Right lung (tissue), 10 donors: ENCODE measurements at places on chromosomes 11 and 22. TPM values are rescaled to one million over a fixed set of nuclear protein-coding genes. Genes with fewer than 3 reads are reported as not detected.

Gene CD3D
- not detected for polyA plus RNA-seq

GRCh38 chr11:39461066-39461465 is 1998.4 kb downstream of the LRRC4C start:
- no peak for DNase-seq

Gene A4GALT
- polyA plus RNA-seq: 1.8 TPM

Gene OR5T1
- not detected for polyA plus RNA-seq

GRCh38 chr22:27801616-27802345 is at the start of gene MN1:
Gene MN1 (minus strand): TSS chr22:27801756. CDS start chr22:27800543, 1,213 bp downstream.
- peak; percentile 47 for DNase-seq
